Activated CD8-positive, alpha-beta memory T cell treated with anti-CD3 and anti-CD28 coated beads for 1 hour (primary cell): ENCODE measurements at places on chromosomes 1 and 21.

DNA sequence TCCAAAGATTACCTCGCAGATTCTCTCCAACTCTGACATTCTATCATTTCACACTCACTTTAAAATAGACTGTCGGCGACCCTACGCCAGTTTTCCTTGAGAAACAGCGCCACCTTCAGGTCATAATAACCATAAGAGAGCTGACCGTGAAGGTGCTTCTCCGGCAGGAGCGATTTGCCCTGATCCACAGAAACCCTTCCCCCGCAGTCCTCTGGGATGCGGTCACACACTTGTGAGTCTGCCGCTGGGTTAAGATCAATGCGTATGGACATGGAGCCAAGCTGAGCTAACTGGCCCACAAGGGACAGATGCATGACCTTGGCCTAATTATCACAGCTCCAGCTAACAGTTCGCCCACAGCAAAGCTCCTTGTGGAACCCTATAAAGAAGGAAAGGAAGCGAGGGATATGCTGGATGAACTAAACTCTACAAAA, 32.8 kb upstream of the IFNAR2 start:
- peak; percentile 30 for DNase-seq

GRCh38 chr21:14569026-14569621, 23.0 kb upstream of the SAMSN1 start:
- DNase-seq, result no peak

DNA sequence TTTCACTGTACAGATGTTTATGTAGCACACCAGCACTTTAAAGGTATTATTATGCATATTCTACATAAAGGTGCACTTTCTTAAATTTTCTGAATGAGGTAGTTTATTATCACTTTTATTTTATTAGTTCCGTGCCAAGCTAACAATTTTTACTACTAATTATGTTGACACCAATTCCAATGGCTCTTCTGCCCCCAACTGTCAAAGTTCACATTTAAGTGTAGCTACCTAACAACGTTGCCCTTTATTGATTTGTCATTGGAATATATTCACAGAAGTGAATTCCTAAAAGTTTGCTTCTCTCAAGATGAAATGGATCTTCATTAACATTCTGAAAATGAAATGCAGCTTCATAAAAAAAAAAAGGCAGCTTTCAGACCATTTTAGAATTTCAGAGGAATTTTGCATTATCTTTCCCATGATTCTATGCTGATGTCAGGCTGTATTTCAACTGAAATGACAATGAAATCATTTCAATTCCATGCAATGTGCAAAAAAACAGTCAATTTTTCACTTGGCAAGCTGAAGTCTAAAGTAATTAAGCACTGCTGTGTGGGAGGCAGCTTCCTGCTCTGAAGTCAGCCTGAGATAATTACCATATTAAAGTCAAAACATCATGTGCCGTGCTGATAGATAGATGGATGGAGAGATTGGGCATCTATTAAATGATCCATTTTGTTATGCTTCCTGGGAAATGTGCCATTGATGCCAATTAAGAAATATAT, 229.2 kb downstream of the TTLL7 start:
- no peak for DNase-seq

DNA sequence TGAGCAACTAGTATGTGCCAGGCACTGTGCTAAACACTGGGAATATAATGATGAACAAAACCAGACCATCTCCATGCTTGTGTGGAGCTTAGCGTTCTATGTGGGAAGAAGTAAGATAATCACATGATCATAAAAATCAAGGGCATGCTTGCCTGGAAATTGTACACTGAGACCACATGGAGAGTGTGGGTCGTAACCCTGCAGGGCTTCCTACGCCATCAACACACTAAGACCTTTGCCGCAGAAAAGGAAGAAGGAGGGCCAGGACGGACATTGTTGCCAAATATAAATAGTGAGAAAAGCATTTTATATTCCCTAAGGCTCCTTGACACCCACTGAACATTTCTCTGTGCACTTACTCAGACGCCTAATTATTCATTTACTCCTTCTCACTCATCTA, 388.1 kb upstream of the VAMP3 start:
- no peak for DNase-seq

GRCh38 chr1:204947338-204947737, 76.7 kb downstream of the NFASC start:
- no peak for DNase-seq

- no peak for DNase-seq
These were observed 169.8 kb downstream of the SYT2 start for GRCh38 chr1:202540448-202540847.

- no peak for DNase-seq
These were observed 31.6 kb downstream of the TGFB2 start for GRCh38 chr1:218376722-218377121.

GRCh38 chr1:248243204-248243603, 12.0 kb downstream of the OR2M4 start:
- no peak for DNase-seq

GRCh38 chr21:33901412-33902288, 14.0 kb downstream of the ATP5PO start:
- no peak for DNase-seq

- no peak for DNase-seq
These were observed 34.5 kb downstream of the UCK2 start for GRCh38 chr1:165861911-165862310.

DNA sequence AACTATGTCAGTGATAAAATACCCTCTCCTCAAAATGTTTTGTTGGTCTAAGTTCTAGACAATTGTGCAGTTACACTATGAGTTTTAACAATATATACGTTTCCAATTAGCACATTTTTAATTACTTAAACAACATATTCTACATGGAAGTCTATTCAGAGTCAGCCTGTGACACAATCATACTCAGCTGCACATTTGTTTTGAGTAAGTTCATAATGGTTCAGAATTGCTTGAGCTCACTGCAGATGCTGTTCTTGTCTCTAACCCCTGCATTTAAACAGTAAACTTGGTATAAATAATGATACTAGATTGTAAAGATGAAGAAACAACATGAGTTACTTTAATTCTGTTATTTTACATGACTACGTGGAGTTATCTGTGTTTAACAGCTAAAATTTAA, 30.6 kb downstream of the CDKN2C start:
- no peak for DNase-seq

- no peak for DNase-seq
These were observed 9.7 kb upstream of the SRP9 start for GRCh38 chr1:225767634-225768540.

DNA sequence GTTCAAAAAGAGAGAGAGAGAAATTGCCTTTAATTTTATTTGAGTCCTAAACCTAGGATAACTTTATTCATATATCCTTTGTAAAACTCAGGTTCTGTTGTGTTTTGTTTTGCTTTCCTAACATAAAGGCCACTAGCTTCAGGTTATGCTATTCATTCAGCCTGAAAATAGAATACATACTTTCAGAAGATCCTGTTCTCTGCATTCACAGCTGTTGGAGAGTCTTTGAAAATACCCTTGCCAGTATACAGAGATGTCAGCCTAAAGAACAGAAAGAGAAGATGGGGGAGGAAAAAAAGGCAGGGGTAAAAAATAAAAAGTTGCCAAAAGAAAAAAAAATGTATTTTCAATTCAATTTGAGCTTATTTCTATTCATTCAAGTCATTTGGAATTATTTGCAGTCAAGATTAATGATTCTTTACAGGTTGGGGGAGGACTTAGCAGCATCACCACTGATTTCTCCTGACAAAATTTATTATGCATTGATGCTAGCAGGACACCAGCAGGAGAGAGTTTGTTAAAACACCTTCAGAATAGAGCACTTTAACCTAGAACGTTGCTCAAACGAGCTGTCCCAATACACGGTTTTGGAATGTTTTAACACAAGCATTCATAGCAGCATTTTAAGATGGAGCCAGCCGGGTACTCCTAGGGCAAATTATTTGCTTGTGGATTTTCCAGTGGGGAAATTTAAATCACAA, 318.5 kb downstream of the NTNG1 start:
- no peak for DNase-seq

DNA sequence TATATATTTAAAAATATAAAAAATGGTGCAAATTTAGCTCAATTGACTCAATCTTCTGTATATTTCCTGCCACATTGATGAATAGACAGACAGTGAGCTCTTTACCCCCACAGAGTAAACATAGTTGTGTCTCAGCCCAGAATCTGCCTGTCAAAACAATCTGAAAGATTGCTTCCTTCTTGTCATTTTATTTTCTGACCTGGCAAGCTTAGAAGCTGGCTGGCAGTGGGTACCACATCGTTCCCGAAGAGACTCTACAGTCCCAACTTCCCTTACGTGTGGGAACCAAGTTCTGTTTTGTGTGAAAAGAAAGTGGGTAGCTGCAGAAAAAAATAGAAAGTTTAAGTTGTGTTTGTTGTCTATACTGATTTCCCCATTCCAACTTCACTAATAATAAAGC, 629.3 kb upstream of the NEGR1 start:
- no peak for DNase-seq

DNA sequence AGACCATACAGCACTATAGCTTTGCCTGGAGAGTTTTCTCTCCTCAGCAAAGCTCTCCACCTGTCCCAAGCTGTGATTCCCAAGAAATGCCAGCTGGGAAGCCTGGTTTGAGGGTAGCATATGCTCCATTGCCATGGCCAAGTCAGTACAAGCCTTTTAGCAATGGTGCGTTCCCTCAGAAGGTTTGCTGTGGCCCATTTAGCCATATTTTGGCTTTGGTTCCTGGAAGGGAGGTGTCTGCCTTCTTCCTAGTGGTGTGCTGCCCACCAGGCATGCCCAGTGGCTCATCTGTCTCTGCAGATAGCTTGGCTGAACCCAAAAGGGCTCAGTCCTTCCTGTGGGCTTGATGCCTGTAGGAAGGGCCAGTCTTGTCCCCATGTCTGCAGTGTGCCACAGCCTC, 32.4 kb downstream of the GALNT2 start:
- no peak for DNase-seq
